Spleen (tissue), 13 donors: ENCODE measurements at places on chromosomes 6 and 20. TPM values are rescaled to one million over a fixed set of nuclear protein-coding genes. Genes with fewer than 3 reads are reported as not detected.
A peak's percentile ranks its signal among the peaks of the same experiment; 100 is the strongest.

DNA sequence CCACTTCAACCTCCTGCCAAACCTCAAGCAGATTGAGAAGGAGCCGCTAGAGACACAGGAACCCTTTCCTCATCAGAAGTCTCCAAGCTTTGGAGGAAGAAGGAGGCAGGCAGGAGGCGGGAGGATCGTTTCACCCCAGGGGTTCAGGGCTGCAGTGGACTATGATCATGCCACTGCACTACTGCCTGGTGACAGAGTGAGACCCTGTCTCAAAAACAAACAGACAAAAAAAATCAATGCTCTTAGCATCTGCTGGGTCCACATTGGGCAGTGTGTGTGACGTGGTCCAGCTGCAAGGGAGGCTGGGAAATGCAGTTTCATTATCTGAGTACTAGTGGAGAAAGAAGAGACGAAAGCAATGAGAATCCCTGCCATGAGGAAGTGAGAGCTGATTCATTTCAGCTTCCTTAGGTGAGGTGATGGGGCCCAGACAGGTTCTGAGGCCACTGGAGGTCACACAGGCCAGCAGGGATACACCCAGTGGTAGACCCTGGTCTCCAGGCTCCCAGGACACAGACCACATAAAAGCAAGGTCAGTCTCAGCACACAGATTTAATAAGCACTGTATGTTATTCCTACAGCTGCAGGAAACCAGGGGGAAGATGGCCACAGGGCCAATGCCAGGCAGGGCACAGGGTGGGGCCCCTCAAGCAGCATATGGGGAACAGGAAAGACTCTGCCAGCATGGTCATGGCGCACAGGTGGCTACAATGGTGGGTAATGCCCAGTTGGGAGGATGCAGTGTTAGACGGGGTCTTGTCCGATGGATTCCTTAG lies 4.3 kb downstream of the GFRA4 start:
- H3K27me3 ChIP-seq, result peaks cover 27% of the 10 kb centered on the region
- peak; percentile 39 for DNase-seq
- no peaks in the 10 kb centered on the region for H3K36me3 ChIP-seq
- H3K4me3 ChIP-seq, result no peak overlapping the region

Gene DNAH8
- polyA plus RNA-seq, result 0.51 TPM

Gene HTR1E
- polyA plus RNA-seq, result not detected

Gene BIRC7
- polyA plus RNA-seq, result 1.4 TPM

DNA sequence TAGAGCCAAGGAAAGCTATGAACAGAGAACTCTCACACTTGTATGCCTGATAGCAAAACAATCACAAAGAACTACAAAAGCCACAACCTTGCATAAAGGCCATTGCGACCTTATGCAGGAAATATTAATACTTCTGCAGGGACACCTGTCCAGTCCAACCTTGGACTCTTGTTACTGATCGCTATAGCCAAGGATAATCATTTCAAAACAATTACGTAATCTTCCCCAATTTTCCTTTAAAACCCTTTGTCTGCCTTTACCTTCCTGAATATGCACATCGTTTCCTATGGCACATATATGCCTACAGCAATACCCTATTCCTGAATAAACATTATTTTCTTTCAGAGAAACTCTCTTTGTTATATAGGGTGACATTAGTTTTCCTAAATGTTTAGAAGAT lies 22.8 kb downstream of the PPIL6 start:
- H3K4me1 ChIP-seq, result no peaks in the 10 kb centered on the region
- H3K36me3 ChIP-seq, result no peaks in the 10 kb centered on the region
- DNase-seq, result no peak

DNA sequence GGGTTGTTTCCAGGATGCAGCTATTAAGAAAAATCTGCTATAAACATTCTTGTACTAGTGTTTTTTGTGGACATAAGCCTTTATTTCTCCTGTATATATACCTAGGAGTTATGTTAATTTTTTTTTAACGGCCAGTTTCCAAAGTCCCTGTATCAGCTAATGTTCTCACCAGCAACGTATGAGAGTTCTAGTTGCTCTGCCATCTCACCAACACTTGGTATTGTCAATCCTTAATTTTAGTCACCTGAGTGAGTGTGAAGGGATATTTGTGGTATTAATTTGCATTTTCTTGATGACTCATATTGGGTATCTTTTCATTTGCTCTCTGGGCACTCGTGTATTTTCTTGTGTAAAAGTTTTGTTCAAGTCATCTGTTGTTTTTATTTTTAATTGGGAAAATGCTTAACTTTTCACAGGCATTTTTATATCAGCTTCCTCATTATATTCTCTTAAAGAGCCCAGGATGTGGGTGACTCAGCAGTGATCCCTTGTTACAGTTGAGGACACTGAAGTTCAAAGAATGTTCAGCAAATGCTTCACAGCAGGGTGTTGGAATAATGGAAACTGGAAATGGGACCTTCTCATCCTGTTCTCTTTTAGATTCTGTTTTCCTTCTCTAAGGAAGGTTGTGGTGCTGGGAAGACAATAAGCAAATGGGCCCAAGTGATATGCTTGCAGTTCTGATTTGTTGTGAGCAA lies 211.7 kb upstream of the PRND start:
- H3K36me3 ChIP-seq, result no peaks in the 10 kb centered on the region
- H3K27me3 ChIP-seq, result no peaks in the 10 kb centered on the region
- H3K4me3 ChIP-seq, result no peak overlapping the region
- no peaks in the 10 kb centered on the region for H3K4me1 ChIP-seq
- no peak overlapping the region for H3K27ac ChIP-seq

DNA sequence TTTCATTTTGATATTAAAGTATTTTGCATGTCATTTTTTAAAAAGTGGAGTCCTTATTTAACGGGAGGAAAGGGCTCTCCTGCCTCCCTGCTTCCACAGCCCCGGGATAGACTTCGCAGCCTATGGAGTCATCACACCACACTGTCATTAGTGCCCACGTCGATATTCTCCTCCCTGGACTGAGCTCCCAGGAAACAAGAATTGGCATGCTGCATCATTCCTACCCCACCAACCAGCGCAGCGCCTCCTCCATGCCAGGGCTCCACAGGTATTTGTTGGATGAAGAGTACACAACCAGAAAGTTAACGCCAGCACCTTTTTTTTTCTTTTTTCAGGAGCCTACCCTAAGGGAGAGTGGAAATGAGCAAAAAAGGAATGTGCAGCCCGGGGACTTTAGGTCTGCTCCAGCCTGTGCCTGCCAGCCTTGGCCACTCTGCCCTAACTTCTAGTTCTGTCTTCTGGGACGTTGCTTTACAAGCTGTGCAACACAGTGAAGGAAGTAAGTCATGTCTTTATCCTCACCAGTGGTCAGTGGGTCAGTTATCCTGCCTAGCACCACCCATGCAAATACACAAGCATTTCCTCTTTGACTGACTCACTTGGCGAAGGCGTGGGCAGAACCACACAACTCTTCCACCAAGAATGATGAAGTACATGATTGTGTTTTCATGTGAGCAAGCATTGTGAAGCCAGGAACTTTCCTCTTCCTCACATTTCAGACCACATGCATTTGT lies 180.7 kb upstream of the UST start:
- no peak overlapping the region for H3K4me3 ChIP-seq
- H3K4me1 ChIP-seq, result peaks cover 6% of the 10 kb centered on the region
- peaks cover 9% of the 10 kb centered on the region for H3K27me3 ChIP-seq
- no peaks in the 10 kb centered on the region for H3K36me3 ChIP-seq
- H3K27ac ChIP-seq, result no peak overlapping the region

DNA sequence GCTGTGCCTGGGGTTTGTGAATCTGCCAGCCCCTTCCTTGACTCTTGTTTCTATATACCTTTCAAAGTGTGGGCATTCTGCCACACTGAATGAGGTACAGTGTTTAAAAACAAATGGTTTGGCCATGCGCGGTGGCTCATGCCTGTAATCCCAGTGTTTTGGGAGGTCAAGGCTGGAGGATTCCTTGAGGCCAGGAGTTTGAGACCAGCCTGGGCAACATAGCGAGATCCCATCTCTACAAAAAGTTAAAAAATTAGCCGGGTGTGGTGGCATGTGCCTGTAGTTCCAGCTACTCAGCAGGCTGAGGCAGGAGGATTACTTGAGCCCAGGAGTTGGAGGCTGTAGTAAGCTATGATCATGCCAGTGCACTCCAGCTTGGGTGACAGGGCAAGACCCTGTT lies 5.8 kb downstream of the FAM83D start:
- no peak overlapping the region for H3K4me3 ChIP-seq
- H3K27ac ChIP-seq, result no peak overlapping the region
- H3K27me3 ChIP-seq, result no peaks in the 10 kb centered on the region
- H3K36me3 ChIP-seq, result no peaks in the 10 kb centered on the region

Gene HCRTR2
- not detected for polyA plus RNA-seq

GRCh38 chr6:147711476-147711875 lies 203.0 kb downstream of the SAMD5 start:
- no peak overlapping the region for H3K27ac ChIP-seq
- no peaks in the 10 kb centered on the region for H3K36me3 ChIP-seq
- H3K4me3 ChIP-seq, result no peak overlapping the region
- no peaks in the 10 kb centered on the region for H3K4me1 ChIP-seq

Gene IP6K3
- polyA plus RNA-seq, result 0.30 TPM

Gene PRPH2
- 0.27 TPM for polyA plus RNA-seq

DNA sequence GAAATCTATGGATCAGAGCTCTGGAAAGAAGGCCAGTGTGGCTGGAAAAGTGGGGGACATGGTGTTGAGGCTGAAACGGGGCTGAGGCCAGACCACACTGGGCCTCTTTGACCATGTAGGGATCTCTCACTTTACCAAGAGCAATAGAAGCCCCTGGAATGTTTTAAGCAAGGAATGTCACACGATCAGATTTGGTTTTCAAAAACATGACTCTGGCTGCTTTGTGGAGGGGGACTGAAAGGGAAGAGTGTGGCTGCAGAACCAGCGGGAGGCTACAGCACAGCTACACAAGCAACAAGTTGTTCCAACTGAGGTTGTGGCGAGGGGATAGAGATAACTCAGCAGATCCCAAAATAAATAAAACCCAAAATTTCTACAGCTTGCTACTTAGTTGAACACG lies 346.0 kb downstream of the NRN1 start:
- H3K27ac ChIP-seq, result no peak overlapping the region

GRCh38 chr6:18415671-18416340 lies 28.7 kb downstream of the RNF144B start:
- H3K4me1 ChIP-seq, result peaks cover 33% of the 10 kb centered on the region
- no peak overlapping the region for H3K4me3 ChIP-seq
- H3K27me3 ChIP-seq, result no peaks in the 10 kb centered on the region
- no peaks in the 10 kb centered on the region for H3K36me3 ChIP-seq

Gene DPPA5
- polyA plus RNA-seq, result not detected

GRCh38 chr6:104638841-104639290 lies 220.9 kb downstream of the HACE1 start:
- no peaks in the 10 kb centered on the region for H3K36me3 ChIP-seq
- H3K4me1 ChIP-seq, result no peaks in the 10 kb centered on the region
- no peak for DNase-seq
- no peak overlapping the region for H3K4me3 ChIP-seq
- H3K27ac ChIP-seq, result no peak overlapping the region

Gene SMIM13
- polyA plus RNA-seq, result 1.9 TPM

GRCh38 chr6:136930528-136930927 lies 8.4 kb downstream of the SLC35D3 start:
- DNase-seq, result no peak
- no peaks in the 10 kb centered on the region for H3K4me1 ChIP-seq
- H3K27me3 ChIP-seq, result no peaks in the 10 kb centered on the region

Gene DEFB124
- polyA plus RNA-seq, result not detected

GRCh38 chr20:58362206-58362516 lies 26.9 kb upstream of the VAPB start:
- H3K36me3 ChIP-seq, result peaks cover 7% of the 10 kb centered on the region
- DNase-seq, result no peak
- H3K4me1 ChIP-seq, result peaks cover 9% of the 10 kb centered on the region
- H3K27me3 ChIP-seq, result no peaks in the 10 kb centered on the region

DNA sequence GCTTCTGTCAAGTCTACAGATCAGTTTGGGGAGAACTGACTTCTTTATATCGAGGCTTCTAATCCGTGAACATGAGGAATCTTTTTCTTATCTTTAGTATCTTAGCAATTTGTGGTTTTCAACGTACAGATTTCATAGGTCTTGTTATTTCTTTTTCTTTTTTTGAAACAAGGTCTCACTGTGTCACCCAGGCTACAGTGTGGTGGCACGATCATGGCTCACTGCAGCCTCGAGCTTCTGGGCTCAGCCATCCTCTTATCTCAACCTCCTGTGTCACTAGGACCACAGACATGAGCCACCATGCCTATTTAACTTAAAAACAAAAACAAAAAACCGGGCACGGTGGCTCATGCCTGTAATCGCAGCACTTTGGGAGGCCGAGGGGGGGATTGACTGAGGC lies 29.3 kb downstream of the DNAJC5 start:
- H3K27me3 ChIP-seq, result no peaks in the 10 kb centered on the region
- no peak for DNase-seq
- H3K36me3 ChIP-seq, result peaks cover 6% of the 10 kb centered on the region

Gene PLA2G7
- polyA plus RNA-seq, result 17.6 TPM

Gene MTO1
- polyA plus RNA-seq, result 23.6 TPM

- no peaks in the 10 kb centered on the region for H3K36me3 ChIP-seq
- H3K27ac ChIP-seq, result no peak overlapping the region
- DNase-seq, result peak; percentile 19
- no peaks in the 10 kb centered on the region for H3K4me1 ChIP-seq
Observed at GRCh38 chr6:31113861-31114540, 599 bp upstream of the PSORS1C1 start.

Gene BPIFB1
- polyA plus RNA-seq, result not detected

Gene CDSN
- not detected for polyA plus RNA-seq

GRCh38 chr6:109660526-109661320 lies 30.3 kb downstream of the AK9 start:
- no peak overlapping the region for H3K27ac ChIP-seq
- H3K36me3 ChIP-seq, result no peaks in the 10 kb centered on the region
- no peak for DNase-seq

DNA sequence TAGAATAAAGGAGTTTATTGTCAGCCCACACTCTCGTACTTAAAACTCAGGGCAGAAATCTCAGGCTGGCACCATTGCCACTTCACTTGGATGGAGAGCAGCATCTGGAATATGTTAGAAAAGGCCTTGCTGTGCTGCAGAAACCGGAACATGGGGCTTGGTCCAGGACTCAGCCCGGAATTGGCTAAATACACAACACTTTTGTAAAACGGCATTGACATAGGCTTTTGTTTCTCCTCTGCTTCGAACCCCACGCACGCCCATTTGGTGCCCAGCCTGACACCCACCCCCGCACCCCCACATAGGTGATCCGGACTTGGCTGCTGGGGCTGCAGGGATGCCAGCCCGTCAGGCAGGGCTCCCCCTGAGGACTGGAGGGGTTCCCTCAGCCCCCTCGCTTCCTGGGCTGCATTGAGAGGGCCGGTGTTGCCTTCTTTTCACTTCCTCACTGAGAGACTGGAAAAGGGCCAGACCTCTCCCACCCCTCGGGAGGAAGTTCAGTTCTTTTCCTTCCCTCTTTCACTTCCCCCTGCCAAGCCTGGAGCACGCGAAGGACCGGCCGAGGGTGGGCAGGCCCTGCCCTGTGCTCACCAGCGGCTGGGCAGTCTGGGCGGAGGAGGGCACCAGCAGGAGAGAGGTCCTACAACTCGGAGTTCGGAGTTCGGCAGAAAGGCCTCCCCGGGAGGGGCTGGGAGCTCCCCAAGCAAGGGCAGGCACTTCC lies 17.9 kb upstream of the CST3 start:
- peaks cover 35% of the 10 kb centered on the region for H3K4me1 ChIP-seq
- no peaks in the 10 kb centered on the region for H3K36me3 ChIP-seq
- H3K27ac ChIP-seq, result peak overlapping the region; percentile 83
- peak overlapping the region; percentile 39 for H3K4me3 ChIP-seq

GRCh38 chr20:4645621-4646020 lies 76.1 kb upstream of the PRND start:
- H3K27me3 ChIP-seq, result no peaks in the 10 kb centered on the region
- H3K36me3 ChIP-seq, result no peaks in the 10 kb centered on the region
- H3K27ac ChIP-seq, result no peak overlapping the region
- H3K4me3 ChIP-seq, result no peak overlapping the region

GRCh38 chr6:146856296-146856695 lies 257.5 kb downstream of the ADGB start:
- H3K27ac ChIP-seq, result no peak overlapping the region
- H3K36me3 ChIP-seq, result no peaks in the 10 kb centered on the region
- no peak overlapping the region for H3K4me3 ChIP-seq

Gene YTHDF1
- polyA plus RNA-seq, result 18.8 TPM
